ENCODE measurements at places on chromosomes 11 and 22.

GRCh38 chr11:125368757-125369156, 127.3 kb downstream of the FEZ1 start:
- DNase-seq: no peak

- DNase-seq: no peak
These were observed 24.6 kb upstream of the ACER3 start for GRCh38 chr11:76835928-76836612.

GRCh38 chr22:49274754-49275380, 552.8 kb downstream of the BRD1 start:
- DNase-seq: no peak

GRCh38 chr11:27532652-27533325, 26.2 kb upstream of the LIN7C start:
- no peak for DNase-seq

DNA sequence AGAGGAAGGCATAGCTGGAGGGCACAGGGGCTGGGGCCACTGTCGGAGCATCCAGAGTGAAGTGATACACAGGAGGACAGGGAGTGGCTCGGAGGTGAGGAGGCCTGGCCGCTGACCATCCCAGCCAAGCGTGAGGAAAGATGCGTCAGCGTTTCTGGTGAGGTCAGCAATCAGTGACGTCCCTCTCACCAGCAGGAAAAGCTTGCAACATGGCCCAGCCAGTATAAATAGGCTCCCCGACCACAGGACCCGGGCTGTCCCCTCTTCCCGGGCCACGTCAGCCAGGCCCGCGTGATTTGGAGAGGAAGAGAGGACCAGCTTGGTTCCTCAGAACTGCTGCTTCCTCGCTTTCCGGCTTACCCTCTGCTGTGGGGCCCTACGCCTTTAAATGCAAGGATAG, 4.2 kb upstream of the OSM start:
- no peak for DNase-seq

GRCh38 chr11:123690485-123690884, 36.1 kb upstream of the SCN3B start:
- DNase-seq: no peak

Data from GM12864 (cell line).